ENCODE measurements at places on chromosomes 4 and X.

GRCh38 chr4:11741190-11741652 lies 312.5 kb upstream of the HS3ST1 start:
- DNase-seq, result no peak

DNA sequence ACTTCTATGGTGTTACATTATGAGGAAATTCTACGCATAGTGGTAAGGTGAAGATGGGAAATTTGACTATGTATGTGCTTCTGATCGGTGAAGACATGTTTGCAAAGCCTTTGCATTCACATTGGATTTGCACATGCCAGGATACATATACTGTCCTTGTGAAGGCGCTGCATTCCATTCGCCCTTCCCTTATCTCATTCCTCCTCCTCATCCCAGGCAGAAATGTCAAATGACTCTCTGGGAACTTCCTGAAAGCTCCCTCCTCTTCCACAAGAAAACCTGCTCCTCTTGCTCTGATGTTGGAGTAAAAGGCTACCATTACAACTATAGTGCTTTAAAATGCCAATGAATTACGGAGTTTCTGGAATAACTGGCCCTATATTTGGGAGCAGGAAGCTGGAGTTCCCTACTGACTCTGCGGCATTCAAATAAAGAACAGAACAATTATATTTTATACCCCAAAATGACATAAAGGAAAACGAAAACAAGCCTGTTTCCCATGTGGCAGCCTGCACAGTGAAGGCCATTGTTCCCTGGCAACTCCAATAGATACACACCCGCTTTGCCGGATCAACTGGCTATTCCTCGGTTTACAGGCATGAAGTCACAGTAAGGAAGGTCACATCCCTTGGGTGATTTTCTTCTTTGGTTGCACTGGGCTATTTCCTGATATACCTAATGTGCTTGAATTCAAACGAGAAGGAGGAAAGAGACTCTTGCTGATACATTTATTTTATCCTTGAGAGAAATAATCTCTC lies 84.5 kb downstream of the AREG start:
- no peak for DNase-seq

- no peak for DNase-seq
Measured at GRCh38 chr4:48051078-48051477, 34.5 kb downstream of the NIPAL1 start.

GRCh38 chrX:144918936-144919335 lies 328.4 kb upstream of the SPANXN1 start:
- no peak for DNase-seq

GRCh38 chr4:26139310-26139924 lies 181.4 kb upstream of the RBPJ start:
- DNase-seq, result no peak

DNA sequence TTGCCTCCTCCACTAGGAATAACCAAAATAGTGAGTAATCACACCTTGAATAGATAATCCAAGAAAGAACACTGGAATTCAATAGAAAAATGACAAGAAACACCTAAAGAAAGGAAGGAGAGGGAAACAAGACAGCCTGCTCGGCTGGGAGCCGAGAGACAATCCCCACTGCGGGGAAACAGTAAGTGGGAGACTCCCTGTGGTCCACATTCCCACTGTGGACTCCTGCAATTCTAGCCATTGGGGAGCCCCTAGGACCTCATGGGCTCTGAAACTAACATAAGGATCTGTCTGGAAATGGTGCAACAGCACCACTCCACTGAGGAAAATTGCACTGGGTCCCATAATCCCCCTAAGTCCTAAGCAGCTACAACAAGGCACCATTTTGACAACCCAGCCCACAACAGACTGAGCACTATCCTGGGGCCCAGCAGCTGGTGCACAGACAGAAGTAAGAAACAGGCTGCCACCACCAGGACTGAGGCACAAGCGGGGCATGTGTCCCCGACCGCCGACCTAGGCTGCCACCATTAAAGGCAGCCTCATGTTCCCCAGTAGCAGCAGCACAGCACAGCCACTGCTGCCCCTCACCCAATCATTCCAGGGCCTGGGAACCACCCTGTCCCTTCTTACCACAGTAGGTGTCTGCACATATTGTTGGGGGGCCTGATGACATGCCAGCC lies 14.2 kb downstream of the LRBA start:
- no peak for DNase-seq

DNA sequence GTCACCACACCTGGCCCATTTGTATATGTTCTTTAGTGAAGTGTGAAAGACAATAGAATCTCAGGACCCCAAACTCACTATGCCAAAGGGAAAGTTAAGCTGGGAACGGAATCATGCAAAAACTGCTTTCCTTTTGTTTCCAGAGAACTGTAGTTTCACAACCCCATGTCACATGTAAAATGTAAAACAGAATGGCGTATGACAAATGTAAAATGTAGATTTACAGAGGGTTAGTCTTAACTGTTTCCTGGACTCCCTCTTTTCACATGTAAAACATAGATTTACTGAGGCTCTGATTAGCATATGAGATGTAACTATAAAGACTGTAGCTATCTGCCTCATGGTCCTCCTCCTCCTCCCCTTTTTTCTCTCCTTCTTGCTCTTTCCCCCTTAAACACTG lies 66.3 kb downstream of the ABLIM2 start:
- no peak for DNase-seq

- no peak for DNase-seq
Measured at GRCh38 chrX:95622200-95622599, 1062.4 kb upstream of the DIAPH2 start.

DNA sequence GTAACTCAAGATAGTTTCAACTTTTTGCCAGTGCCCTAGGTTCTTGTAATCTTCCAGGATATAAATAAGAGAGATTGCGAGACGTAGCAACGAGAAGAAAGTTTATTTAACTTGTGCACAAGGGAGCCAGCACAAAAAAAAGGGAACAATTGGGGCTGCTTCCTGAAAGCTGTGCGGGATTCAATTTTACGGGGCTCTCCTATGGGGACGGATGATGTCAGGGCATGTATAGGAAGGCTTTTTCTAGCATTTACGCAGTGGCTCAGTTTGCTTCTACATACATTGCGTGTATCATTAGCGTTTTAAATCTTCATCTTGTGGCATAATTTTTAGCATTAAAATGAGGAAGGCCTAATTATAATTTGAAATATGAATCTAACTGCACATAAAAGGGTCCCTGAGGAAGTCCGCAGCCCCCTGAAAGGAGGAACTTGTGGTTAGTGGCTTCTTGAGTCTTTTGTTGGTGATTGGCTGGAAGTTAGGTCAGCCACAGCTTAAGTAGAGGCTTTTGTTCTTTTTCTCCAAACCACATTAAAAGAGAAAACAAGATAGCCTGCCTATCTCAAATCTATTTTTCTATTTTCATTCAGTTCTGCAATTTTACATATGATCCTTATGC lies 668.2 kb upstream of the NDST4 start:
- DNase-seq, result no peak

DNA sequence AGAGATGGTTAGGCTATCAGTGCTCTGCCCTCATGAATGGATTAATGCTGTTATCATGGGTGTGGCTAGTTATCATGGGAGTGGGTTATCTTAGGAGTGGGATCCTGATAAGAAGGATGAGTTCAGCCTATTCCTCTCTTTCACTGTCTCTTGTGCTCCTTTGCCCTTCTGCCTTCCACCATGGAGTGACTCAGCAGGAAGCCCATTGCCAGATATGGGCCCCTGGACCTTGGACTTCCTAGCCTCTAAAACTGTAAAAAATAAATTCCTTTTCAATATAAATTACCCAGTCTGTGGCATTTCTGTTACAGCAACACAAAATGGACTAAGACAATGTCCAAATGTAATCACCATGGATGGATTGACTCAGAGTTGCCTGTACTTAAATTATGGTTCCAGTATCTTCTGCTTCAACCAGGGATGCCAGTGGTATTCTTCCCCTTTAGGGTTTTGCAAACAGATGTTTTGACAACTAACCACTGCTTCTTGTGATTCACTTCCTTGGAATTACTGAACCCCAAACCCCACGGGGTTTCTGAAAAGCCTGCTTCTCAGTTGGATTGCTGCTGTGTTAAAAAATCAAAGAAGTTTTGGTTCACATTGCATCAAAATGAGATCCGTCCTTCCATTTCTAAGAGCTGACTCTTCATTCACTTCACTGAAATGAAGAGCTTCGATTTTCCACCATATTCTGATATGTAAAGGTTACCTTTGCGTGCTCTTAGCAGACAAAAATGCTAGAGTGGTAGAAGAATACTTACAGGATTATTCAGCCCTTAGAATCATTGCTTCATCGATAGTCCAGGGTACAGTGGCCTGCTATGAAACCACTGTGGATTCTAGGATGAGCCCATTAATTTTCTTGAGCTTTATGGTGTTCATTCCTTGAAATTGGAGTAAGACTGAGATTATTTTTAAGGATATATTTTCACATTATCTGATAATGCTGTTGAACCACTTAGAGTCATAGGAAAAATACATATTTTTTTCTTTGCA lies 107.7 kb downstream of the FRMPD4 start:
- no peak for DNase-seq

GRCh38 chr4:1264942-1265341 lies 16.0 kb upstream of the CTBP1 start:
- no peak for DNase-seq

- DNase-seq, result no peak
Measured at GRCh38 chr4:7256984-7257810, 64.9 kb downstream of the SORCS2 start.

DNA sequence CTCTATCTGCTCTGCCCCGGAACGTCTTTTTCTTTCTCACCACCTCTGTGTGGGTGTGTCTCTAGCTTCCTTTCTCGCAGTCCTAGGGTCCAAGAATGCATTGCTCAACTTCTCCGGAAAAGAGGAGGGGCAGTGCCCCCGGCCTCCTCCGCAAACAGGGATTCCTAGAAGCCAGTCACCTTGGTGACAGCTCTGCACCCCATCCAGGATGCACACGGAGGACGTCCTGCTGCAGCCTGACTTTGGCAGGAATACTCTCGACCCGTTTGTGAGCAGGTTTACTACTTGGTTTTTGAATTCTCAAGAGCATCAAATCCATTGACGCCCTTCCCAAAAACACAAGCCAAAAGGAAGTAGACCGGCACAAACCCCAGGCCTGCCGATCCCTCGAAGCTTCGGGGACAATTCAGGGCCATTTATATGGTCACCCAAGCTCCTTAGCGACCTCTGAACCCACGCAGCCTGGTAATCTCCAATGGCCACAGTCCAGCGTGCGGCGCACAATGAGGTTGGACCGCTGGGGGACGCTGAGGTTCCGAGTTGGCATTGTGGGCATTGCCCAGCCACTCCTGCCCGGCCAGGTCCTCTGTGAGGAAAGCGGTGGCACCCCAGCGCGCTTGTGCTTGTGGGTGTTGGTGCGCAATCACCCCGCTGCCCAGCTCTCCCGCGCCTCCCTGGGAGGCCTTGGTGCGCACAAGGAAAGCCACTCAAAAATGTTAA lies 9.8 kb downstream of the NKX3-2 start:
- no peak for DNase-seq
